SIG-M5 (cell line): ENCODE measurements at places on chromosomes 1 and 21.

DNA sequence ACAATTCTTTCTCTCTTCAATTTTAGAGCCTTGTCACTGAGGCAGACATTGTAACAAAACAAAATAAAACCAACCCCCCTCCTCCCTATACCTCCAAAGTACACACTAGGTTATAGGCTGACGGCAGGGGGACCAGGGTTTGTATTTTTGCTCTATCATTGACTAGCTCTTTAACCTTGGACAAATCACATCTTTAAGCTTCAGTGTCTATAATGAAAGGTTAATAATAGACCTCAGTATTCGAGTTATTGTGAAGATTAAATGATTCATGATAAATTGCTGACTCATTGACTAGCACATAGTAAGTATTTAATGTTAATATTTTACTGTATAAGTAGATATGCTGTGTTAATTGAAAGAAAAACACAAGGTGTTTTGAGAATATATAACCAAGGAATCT is 1267.6 kb upstream of the ADGRL2 start:
- no peak for DNase-seq

GRCh38 chr1:193549081-193549480 is 362.7 kb upstream of the B3GALT2 start:
- DNase-seq = no peak

- DNase-seq = no peak
Measured at GRCh38 chr1:214303141-214303930, 22.4 kb downstream of the SMYD2 start.

DNA sequence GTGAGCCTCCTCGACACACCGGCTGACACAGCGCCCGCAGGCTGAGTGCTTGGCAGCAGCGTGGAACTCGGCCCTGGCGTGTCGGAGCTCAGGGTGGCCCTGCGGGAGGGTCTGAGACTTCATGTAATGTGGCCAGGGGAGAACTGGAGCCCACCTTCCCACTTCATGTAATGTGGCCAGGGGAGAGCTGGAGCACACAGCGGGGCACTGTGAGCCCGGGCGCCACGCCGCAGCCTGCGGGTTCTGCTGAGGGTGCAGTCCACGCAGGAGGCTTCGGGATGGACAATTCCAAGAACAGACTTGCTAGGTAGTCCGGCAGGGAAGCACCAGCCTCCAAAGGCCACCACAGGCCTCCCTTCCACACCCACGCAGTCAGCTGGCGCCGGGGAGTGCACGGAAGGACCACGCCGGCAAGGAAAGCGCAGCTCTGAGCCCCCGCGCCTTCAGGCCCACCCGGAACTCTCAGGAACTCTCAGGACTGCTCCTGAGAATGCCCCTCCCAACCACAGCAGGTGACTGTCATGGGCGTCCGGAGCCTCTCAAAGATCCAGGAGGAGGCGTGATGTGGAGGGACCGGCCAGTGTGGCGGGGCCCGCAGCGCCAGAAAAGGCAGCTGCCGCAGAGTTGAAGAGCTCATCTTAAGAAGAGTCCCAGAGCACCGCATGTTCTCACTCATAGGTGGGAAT is 19.3 kb upstream of the ADARB1 start:
- no peak for DNase-seq

- no peak for DNase-seq
Measured at GRCh38 chr1:158933621-158934020, 2.3 kb downstream of the PYHIN1 start.
